Activated CD4-positive, alpha-beta T cell treated with anti-CD3 and anti-CD28 coated beads, Interleukin-2, amount 50 U/mL, for 4 hours (primary cell): ENCODE measurements at places on chromosomes 7 and 10.

GRCh38 chr7:80087771-80088170, 46.9 kb upstream of the GNAI1 start:
- DNase-seq, result no peak

DNA sequence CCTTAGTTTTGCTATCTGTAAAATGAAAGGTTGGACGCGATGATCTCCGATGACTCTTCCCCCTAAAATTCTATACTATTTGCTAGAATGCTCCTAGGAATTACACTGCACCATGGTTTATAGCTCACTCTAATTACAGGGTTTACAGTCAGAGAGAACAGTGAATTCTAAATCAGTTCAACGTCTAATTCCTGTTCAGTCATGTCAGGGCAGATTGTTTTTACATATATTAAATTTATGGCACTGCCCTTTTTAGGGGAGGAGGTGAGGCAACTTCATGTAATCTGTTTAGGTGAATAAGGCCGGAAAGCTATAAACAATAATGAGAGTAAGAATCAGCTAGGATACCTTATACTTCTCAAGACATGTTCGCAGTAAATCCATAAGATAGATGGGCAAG, 293.9 kb downstream of the BAMBI start:
- DNase-seq, result no peak

GRCh38 chr10:49053053-49053997, 62.0 kb downstream of the VSTM4 start:
- no peak for DNase-seq

GRCh38 chr10:47317251-47317650, 5.0 kb upstream of the GDF2 start:
- no peak for DNase-seq

DNA sequence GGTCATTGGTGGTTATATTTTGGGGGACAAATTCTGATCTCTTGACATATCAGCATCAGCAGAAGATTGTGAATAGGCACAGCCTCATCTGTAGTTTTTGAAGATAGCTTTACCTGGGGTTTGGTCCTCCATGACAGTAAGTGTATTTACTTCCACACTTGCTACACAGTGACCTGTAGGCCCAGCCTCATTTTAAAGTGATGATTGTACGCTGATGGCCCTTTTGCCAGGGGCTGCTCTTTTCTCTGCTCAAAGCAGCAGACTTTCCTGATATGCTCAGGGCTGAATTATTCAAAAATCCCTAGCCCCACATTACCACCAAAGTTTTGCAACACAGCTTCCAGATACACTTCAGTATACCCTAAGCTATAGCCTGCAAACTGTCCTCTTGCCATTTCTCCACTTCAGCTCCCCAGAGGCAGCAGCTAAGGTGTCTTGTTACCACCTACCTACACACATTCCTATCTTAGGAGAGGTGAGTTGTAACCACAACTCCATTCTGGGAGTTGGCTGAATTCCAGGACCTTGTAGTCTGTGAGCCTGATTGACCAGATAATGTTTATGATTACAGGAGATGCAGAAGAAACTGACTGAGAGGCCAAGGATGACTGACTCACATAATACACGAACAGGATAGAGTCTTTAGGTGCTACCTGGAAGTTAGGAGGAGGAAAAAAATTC, 6.0 kb downstream of the ASB4 start:
- no peak for DNase-seq

DNA sequence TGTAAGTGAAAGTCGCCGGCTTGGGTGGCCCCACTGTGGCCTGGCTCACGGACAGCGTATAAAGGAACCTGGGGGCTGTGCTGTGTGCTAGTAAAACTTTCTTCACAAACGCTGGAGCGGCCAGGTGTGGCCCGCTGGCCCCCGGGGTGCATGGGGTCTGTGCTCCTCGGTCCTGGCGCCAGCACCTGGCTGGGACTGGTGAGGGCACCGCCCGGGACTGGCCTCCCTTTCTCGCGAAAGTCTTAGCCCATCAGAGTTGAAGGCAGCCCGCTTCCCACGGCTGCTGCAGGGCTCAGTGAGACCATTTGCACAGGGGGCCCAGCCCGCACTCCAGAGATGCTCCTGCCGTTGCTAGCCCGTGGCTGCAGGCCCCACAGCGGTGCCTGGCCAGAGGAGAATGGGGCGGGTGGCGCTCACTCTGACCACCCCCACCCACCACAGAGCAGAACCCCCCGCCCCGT, 5.8 kb downstream of the PWWP2B start:
- no peak for DNase-seq

DNA sequence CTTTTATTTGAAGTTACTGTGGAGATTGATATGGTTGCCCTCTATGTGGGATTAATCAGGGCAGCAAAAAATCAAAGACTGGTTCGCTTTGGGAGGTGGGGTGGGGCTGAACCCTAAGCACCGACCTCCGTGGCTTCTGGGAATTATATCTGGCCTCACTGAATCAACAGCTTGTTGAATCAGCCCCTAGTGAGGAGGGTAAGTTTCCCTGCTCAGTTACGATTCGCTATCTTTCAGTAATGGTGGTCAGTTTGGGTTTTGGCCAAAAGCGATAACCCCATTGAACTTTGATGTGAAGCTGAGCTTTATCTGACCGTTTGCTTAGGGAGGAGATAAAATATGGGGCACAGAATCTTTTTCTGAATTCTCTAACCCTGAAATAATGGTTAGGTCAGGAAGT, 16.6 kb upstream of the ARPC1A start:
- DNase-seq, result no peak

DNA sequence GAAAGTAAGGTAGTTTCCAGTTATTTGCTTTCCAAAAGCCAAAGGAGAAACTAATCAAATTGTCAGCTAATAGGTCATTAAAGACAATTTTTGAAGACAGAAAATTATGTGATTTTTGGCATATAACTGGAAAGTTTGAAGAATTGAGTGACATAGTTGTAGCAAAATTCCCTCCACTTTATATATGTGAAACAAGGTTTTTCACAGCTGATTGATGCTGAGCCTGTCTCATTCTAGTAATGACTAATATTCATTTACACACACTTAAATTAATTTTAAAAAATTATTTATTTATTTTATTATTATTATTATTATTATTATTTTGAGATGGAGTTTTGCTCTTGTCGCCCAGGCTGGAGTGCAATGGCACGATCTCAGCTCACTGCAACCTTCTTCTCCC, 16.3 kb upstream of the SIRT1 start:
- no peak for DNase-seq

DNA sequence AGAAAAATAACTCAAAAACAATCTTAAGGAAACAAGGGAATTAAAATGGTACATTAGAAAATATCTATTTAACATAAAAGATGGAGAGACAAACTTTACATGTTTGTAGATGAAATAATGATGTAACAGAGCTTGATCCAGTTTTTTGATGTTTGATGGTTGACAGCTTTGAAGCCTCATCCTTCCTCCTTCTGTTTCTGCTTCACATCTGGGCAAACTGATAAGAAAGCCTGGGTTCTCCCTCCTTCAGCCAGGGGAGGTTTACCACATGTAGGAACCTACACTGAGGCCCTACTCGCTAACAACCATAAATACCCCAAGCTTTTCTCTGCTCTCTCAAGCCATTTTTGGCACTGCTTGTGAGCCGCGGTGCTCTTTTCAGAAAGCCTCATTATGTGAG, 82.8 kb upstream of the ZNF32 start:
- no peak for DNase-seq

- DNase-seq, result no peak
Measured at GRCh38 chr10:75229971-75230370, 5.8 kb downstream of the COMTD1 start.

DNA sequence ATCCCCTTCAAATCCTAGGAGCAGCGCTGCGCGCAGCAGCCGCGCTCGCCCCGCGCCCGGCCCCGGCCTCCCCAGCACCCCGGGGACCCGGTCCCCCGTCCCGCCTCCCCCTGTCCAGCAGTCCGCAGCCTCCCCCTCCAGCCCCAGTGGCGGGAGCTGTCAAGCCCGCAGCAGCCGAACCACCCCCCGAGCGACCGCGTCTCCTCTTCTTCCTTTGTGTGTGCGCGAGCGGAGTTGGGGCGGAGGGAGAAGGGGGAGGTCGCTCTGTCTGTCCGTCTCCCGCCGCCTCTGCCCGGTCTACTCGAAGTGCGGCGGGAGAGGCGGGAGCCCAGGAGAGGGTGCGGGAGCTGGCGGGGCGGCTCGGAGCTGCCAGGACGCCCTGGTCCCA, 375 bp upstream of the CHN2 start:
- no peak for DNase-seq

GRCh38 chr7:121202125-121202524, 126.7 kb upstream of the WNT16 start:
- no peak for DNase-seq
